ENCODE measurements at places on chromosomes 5 and 9.

DNA sequence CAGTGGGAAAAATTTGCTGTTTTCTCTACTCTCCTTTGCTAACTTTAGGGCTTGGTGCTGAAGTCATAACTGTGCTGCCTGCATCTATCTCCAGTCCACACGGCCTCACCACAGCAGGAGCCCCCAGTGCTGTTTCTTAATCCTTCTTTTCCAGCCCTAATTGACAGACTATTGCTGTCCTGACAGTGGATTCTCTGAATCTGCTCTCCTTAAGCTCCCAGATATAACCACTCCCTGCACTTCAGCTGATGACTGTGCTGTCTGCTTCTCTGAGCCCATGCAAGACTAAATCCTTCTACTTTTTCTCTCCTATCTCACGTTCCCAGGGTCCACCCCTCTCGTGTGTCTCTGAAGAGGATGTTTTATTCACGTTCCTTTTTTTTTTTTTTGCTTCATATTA, 19.7 kb upstream of the GRIA1 start:
- DNase-seq, result no peak

GRCh38 chr9:86353655-86354010, 577 bp downstream of the TUT7 start:
- no peak for DNase-seq

DNA sequence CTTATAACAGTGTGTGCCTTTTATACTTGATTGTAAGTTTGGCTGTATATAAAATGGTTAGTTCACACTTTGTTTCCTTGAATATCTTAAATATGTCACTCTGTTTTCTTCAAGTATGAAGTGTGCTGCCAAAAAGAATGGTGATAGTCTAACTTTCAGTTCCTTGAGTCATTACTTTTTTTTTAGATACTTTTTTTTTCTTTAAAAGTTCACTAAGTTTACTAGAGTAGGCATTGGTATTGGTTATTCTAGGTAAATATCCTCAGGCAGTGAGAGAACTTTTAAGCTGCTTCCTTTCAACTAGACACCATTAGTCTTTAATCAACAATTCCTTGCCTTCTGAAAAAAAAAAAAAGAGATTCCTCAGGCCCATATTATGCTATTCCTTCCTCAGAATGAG, 41.9 kb downstream of the SPEF2 start:
- DNase-seq, result no peak

- DNase-seq, result no peak
These were observed 80.3 kb downstream of the ADAMTS2 start for GRCh38 chr5:179264783-179265513.

GRCh38 chr9:2209400-2209799, 194.3 kb downstream of the SMARCA2 start:
- DNase-seq, result no peak

DNA sequence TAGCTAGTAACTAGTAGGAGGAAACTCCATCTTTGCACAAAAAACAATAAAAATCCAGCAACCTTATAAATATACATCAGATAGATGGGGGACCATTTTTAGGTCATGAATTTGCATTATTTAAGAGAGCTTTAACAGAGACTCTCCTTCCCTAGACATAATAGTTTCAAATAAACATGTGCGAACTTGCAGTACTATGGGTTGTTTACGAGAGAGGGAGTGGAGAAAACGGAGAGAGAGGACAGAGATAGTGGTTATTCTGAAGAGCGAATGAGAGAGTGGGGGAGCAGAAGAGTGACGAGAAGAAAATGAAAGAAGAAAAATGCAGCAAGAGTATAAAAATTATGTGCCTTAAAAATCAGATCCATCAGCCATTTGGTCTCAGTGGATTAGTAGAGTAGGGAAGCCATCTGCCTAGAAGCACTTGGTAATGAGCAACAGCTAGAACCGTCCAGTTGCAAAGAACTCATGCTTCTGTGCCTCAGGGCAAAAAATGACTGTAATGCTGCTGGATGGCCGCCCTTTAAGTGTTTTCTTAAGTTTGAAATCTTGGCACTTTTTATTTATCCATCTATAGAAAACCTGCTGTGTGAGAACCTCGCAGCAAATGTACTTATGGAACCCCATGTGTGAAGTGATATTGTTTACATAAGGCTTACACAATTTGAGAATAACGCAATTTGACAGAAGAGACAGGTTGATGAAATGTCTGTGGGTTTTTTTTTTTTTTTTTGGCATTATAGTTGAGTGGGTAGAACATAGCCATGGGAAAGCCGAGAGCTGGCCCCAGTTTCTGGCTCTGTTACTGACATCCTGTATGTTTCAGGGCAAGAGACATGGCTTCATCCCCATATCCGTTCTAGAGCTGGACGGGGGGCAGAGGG, 95.6 kb upstream of the ZNF608 start:
- no peak for DNase-seq

DNA sequence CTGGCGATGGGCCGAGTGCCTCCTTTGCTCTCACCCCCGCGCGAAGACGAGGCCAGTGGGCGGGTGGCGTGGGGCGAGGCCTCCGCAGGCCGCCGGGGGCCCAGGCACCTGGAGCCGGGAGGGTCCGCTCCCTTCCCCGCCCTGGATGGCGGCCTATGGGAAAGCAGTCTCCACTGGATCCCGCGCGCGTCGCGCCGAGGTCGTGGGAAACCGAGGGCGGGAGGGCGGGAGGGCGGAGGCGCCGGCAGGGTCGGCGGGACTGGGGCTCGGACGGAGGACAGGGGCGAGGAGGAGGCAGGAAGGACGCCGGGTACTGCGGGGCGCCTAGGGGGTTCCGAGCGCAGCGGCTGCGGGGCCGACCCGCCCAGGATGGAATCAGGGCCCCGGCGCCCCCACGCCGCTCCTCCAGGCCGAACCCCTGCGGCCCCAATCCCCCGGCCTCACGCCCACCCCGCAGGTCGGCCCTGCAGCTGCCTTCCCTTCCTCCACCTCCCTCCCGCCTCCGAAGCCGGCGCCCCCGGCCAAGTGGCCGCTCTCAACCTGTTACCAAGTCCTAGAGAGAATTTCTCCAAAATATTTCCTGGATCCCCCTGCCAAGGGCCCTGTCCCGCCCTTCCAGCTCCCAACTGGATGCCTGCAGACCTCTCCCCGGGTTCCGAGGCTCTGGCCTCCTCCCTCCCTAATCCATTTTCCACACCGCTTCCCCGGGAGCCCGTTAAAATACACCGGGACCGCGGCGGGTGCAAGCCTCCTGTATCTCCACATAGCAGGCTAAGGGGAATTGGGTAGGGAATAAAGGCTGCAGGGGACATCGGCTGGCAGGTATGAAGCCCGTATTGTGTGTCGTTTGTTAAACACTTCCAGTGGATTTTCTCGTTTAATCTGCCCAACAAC, 146.3 kb downstream of the ERCC6L2 start:
- DNase-seq, result no peak

DNA sequence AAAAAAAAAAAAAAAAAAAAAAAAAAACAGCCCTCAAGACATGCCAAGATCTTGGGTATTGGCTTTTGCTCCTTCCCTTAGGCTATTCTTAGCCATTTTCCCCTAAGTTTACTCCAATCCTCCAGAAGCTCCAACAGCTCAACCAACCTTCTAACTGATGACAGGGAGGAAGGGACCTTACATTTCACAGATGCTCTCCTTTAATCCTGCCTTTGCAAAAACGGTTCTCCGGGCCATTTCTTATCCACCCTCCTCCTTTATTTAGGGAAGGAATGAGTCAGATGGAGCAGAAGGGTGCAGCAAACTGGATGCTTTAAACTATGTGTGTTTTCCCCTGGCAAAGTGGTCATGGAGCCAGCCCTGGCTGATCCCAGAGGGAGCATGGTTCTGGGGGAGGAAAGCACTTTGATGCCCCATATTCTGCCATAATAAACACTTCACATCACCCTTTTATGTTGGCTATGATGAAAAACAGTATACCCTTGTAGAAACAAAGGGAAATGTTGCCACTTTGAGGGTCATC, 369.4 kb upstream of the DMAC1 start:
- DNase-seq, result no peak

DNA sequence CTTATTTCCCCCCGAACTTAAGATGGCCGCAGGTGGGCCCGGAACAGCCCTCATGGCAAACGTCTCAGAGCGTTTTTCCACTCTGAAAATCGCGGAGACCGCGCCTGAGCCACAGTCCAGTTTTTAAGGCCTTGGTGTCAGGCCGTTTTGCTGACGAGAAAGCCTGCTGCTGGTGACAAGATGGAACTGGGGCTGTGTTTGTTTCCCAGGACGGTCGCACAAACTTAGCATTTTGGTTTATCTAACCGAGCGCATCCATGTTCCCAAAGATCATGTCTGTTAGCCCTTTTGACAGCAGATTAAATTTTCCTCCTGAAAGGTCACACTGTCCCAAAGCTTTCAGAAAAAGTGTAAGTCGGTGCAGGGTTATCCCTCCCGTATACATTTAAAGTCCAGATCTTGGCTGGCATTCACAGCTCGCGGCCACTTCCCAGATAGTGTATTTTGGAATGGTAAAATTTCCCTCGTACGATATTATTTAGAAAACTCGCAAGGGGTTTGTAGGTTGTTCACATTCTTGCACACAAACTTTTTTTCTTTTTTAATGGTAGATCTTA, 812 bp downstream of the SREK1 start:
- no peak for DNase-seq

GRCh38 chr5:16131878-16132277, 47.7 kb downstream of the MARCHF11 start:
- DNase-seq, result no peak

GRCh38 chr9:77779010-77779409, 130.9 kb upstream of the GNA14 start:
- no peak for DNase-seq

- DNase-seq, result no peak
These were observed 6.1 kb upstream of the GABBR2 start for GRCh38 chr9:98714833-98715232.

DNA sequence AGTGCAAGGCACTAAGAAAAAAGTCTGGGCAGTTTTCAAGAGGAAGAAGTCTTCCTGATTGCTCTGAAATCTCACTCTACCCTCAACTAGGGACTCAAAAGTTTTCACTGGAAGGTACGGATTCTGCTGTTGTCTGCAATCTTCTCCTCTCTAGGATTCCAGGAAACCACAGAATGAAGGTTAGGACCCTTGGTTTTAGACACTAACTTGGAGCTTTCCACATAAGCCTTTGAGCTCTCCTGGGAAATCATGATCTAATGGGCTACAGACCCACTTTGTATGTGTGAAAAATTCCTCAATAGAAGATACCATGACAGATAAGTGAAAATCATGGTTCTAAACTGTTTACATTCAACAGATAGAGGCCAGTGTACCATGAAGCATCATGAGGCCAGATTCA, 265.1 kb downstream of the PSAT1 start:
- DNase-seq, result no peak

- DNase-seq, result no peak
These were observed 157.8 kb downstream of the KCTD16 start for GRCh38 chr5:144328494-144328893.

- DNase-seq, result no peak
These were observed 49.1 kb downstream of the NDST1 start for GRCh38 chr5:150556859-150557508.

- no peak for DNase-seq
These were observed 610.4 kb upstream of the MEF2C start for GRCh38 chr5:89493414-89493813.

- no peak for DNase-seq
These were observed 89.1 kb upstream of the MINAR2 start for GRCh38 chr5:129658801-129659200.

GRCh38 chr5:1297243-1297642, 2.4 kb upstream of the TERT start:
- DNase-seq, result no peak

GRCh38 chr9:97710356-97711222, 13.4 kb upstream of the XPA start:
- no peak for DNase-seq

GRCh38 chr5:147065071-147065470, 169.8 kb upstream of the STK32A start:
- no peak for DNase-seq

- no peak for DNase-seq
These were observed 229.5 kb downstream of the CD180 start for GRCh38 chr5:66967102-66967501.

- no peak for DNase-seq
These were observed 345.6 kb downstream of the PLK2 start for GRCh38 chr5:58114324-58114723.

- no peak for DNase-seq
These were observed 9.1 kb upstream of the ERMP1 start for GRCh38 chr9:5841771-5842573.

Data from nucleus accumbens (tissue), 56 donors.